Right hindlimb (tissue), 1 donor: ENCODE measurements at places on chromosomes 5 and 9.

- no peak for DNase-seq
Measured at GRCh38 chr5:128693764-128694163, 155.7 kb upstream of the FBN2 start.

DNA sequence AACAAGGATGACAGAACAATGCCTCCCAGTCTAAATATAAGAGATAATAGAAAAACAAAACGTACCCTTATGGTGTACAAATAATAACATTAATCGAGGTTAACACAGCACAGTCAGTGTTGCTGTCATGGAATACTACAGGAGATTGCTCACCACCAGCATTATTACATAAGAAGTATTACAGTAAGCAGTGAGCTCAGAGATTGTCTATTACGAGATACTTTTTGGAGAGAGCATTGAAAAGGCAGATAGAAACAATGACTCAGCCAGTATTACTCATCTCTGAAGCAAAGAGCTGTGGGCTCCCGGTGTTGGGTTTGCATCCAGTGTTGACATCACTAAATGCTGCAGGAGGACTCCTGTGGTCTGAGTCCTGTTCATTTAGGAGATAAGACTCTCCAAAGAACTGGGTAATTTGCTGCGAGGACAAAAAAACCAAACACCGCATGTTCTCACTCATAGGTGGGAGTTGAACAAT lies 191.9 kb upstream of the SEMA6A start:
- no peak for DNase-seq

DNA sequence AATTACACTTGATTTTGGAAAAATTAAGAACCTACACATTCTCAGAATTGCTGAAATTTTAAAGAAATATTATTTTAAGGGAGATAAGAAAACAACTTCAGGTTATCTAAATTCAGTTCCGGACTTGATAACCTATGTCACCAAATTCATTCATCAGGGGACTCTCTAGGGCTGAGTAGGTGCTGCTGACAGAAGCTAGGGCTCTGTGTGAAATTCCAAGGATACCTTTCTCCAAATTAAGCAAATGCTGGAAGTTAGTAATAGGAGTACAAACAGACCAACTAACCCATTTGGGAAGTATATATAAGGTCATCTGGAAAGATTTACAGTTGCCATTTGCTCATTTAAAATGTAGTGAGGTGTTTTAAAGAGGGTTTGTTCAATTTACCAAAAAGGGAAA lies 84.3 kb downstream of the SMIM23 start:
- no peak for DNase-seq

DNA sequence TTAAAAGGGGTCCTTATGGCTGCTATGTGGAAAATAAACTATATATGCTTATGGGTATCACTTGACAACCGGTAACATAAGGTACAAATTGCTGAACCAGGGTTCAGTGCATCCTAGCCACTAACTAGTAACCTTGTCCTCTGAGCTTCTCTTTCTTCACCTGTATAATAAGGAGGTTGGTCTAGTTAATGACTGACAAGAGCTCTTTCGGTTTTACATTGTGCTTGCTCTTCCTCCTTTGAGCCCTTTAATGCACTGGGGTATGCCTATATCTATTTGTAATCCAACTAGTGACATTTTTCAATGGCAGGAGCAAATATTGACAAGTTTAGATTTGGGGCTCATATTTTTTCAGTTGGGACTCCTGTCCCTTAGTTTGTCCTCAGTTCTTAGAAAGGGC lies 66.1 kb downstream of the NPR3 start:
- DNase-seq, result no peak

DNA sequence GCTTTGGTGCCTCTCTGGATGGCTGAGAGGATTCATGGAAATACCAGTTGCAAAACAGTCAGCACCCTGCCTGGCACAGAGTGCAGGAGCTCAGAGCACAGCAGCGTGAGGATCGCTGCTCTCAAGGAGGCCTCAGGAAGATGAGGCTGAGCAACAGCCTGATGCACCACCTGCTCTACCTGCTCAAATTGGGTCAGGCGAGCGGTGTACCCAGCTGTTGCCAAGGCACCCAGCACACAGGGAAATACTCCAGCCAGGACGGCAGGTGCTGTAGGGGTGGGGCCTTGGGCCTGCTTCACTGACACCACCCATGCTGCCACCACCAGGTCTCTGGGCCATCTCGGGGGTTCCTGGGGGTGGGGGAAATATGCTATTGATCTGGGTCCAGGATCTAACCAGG lies 4.3 kb downstream of the EEIG1 start:
- no peak for DNase-seq
